HT-29 (cell line): ENCODE measurements at places on chromosomes 5 and 9. TPM values are rescaled to one million over a fixed set of nuclear protein-coding genes. Genes with fewer than 3 reads are reported as not detected.

MYORG gene
- 26.5 and 29.5 TPM in 2 replicates for total RNA-seq

TLX3 gene
- total RNA-seq, result not detected in 2 replicates

ARPC5L gene
- 66.9 and 76.1 TPM in 2 replicates for total RNA-seq

AFAP1L1 gene
- total RNA-seq, result 0.05 TPM in 1 of 2 replicates, not detected in the other

AJM1 gene
- 9.0 and 9.4 TPM in 2 replicates for total RNA-seq

INSL6 gene
- not detected in 2 replicates for total RNA-seq

CCL27 gene
- total RNA-seq, result not detected in 2 replicates

SLC36A2 gene
- not detected in 2 replicates for total RNA-seq

SLC6A3 gene
- total RNA-seq, result not detected in 2 replicates

EIF4E1B gene
- total RNA-seq, result not detected in 2 replicates

PRR7 gene
- 69.3 and 86.7 TPM in 2 replicates for total RNA-seq

BTNL9 gene
- 32.4 and 36.7 TPM in 2 replicates for total RNA-seq

GABRA6 gene
- total RNA-seq, result not detected in 2 replicates

TMEM215 gene
- total RNA-seq, result not detected in 2 replicates

NR4A3 gene
- total RNA-seq, result 0.13 TPM in 1 of 2 replicates, not detected in the other

GRCh38 chr5:59790776-59791475 lies 102.6 kb downstream of the PDE4D start:
- no peak for DNase-seq

DNA sequence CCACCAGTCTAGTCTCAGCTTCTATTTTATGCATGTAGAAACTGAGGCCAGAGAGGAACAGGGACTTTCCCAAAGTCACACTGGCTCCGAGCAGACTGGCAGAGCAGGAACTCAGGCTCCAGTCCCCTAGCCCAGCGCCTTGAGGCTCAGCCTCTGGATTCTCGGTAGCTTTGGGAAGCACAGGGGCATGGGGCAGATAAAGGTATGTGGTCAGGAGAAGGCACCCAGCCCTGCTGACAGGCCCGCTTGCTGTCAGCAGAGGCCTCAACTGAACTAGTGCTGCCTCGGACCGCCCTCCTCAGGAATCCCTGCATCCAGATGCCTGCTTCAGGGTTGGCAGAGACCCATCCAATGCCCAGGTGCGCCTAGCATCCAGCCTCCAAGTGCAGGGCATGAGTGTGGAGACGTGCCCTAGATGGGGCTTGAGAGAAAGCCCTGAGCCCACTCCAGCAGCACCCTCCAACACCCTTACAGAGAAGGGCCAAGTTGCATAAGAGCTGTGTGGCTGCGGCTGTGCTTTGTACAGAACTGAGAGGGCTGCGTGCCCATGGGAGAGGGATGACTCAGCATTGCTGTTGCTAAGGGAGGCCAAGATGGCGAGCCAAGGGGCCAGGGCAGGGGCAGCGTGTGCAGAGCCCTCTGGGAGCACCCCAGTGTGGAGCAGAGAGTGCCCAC lies 168.6 kb downstream of the MACROH2A1 start:
- DNase-seq, result no peak

DNA sequence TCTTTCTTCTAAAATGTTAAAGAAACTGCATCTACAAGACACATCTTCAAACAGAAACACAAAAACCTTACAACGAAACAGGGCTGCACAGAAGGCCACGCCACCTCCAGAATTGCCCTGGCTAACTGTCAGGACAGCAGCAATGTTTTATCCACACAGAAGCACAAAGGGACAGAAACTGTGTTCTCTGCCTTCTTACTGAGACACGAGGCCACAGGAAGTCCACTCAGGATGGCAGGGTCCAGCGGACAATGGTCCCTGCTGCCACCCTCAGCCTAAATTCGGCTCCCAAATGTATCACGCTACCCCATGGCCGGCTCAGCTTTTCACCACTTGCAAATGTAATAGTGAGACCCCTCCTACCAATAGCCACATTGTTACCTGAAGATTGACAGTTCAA lies 159.8 kb upstream of the PHYKPL start:
- DNase-seq, result no peak

- peak; percentile 53 for DNase-seq
Measured at GRCh38 chr5:121350181-121350930, 501.3 kb upstream of the FTMT start.

DNA sequence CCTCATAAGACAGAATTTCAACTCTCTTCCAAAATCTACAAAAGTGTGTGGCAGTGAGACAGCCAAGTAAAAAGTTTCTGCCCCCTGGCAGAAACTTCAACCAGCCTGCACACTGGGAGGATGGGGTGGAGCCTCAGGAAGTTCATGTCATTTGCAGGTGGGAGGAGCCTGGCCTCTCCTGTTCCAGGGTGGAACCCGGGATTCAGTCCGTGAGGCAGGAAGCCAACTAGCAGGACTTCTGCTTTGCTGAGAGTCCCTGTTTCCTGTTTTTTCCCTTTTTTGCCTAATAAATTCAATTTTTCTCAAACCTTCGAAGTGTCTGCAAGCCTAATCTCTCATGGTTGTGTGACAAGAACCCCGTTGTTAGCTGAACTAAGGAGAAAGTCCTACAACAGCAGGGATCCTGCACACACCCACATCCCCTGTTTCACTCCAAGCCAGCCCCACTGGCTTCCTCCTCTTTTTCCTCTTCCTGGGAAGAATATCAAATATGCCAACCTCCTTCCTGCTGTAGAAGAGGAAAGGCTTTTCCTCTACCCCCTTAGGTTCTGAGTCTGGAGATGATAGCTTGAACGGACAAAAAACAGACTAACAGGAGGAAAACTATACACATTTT lies 69.3 kb downstream of the ALDH7A1 start:
- peak; percentile 39 for DNase-seq

DNA sequence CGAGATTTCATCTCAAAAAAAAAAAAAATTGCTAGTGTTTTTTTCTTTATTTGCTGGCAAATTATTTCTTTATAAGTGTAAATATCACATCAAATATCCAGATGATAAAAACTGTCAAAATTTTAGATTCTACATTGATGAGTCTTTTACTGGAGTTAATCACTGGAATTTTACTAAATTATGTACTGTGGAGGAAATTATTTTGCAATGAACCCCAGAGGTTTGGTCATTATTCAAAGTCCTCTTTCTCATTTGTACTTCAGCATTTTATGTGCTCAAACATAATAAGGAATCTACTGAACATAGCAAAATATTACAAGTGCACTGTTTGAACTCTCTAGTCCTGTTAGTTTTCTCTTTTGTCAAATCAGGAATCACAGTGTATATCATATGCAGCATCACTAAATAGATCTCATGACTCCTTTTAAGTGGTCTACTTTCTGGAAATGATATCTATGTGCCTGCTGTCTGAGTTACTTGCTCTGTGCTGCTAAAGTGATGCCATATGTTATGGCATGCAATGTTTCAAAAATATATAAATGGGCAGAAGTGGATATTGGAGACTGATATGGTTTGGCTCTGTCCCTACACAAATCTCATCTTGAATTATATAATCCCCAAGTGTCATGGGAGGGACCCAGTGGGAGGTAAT lies 18.0 kb downstream of the OTULINL start:
- no peak for DNase-seq

- DNase-seq, result no peak
Measured at GRCh38 chr5:97840643-97841042, 657.6 kb upstream of the RIOK2 start.

GRCh38 chr9:121233906-121234831 lies 32.5 kb upstream of the RAB14 start:
- no peak for DNase-seq

- DNase-seq, result no peak
Measured at GRCh38 chr5:176173647-176174046, 64.6 kb upstream of the SIMC1 start.

DNA sequence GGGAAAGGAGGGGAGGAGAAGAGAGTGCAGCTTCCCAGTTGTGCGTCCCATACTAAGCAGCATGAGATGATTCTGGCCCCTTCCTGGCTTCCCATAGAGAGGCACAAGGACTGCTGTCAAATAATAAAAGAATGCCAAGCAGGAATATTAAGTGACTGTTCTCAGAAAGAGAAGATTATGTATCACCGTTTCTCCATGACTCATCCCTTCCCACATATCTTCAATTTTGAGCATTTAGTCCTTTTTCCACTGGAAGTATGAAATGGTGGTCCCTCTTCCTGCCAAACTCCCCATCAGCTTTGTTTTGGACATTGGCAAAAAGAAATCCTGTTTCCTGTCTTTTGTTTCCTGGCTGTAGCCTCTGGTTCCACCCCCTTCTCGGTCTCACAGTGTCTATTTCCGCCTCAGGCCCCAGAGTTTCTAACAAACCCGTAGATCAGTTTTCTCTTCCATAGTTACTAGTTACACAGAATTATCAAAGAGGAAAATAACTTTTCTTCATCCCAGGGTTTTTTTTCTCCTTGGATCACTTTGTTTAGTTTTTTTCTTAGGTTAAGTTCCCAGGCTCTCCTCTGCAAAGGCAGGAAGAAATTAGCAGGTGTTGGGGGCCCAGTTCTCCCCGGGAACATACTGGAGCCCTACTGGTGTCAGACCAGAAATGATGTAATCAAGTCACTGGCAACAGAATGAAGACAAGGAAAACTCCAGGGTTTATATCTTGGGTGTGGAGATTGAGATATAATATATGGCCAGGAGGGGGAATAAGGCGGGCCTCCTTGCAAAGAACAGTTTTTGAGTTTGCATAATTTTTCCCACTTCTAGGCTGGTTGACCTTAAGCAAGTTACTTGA lies 26.4 kb upstream of the ARHGAP26 start:
- no peak for DNase-seq

DNA sequence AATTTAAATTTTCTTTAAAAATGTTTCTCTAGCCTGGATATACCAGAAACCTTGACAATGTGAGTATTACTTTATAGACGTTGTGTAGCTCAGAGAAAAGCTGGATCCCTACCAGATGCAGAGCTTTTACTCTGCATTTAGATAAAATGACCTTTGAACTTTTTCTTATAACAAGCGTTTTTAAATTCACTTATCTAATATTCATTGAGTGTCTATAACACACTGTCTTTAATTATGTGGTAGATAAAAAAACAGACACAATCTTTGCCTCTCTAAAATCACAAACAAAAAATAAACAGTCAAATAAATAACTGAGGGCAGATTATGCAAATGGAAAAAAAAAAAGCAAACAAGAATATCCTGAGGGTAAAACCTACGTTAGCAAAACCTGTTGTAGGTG lies 773.6 kb downstream of the CDH12 start:
- DNase-seq, result no peak

DNA sequence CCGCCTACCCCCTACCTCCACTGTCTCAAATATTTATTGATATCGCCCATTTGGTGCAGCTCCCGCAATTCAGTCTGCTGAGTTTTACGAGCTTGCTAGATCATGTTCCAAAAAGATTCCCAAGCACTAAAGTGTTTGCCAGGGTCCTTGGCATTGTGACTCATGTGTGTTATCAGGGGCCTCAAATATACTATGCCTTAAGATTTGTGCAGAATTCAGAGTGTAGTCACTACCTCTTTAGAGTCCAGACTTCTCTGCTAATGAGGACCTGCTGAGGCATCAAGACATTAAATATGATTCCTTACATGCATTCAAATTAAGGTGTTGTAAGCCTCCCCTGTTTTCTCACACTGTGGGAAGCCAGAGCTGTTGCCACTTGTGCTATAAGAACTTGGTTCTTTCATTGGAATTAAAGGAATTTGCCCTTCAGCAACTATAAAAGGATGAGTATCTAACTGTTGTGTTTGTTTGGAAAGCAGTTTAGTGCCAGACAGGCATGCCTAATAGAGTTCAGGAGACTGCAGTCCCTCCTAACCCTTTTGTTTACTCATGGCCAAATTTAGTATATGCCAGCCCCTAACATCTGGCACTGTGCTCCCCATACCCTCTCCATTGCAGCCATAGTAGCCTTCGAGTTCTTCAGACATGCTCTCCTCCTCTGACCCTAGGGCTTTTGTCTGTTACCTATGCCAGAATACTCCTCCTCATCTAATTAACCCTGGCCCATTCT lies 316.4 kb downstream of the NR3C1 start:
- DNase-seq, result peak; percentile 16

- DNase-seq, result peak; percentile 37
Measured at GRCh38 chr5:176609724-176610434, at the start of gene GPRIN1. Gene GPRIN1, minus strand, starts transcription at chr5:176610156. Its CDS starts 10,322 bp downstream, at chr5:176599834.

GRCh38 chr5:35129921-35130485 lies 82.3 kb upstream of the AGXT2 start:
- peak; percentile 95 for DNase-seq

DNA sequence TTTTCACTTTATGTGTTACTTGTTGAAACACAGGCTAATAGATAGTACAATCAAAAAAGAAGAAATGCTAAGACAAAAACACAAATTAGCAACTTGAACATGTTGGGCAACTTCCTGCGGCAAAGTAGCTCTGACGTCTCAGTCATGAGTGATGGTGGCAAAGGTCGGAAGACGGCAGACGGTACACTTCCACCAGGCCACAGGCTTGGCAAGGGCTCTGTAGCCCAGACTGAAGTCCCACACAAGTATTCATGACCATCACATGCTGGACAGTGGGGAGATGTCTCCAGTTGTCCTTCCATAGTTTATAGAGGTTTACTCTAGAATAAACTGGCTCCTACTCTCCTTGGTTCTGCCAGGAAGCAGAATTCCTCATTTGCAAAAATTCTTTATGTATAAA lies 831.3 kb downstream of the MTRR start:
- no peak for DNase-seq

DNA sequence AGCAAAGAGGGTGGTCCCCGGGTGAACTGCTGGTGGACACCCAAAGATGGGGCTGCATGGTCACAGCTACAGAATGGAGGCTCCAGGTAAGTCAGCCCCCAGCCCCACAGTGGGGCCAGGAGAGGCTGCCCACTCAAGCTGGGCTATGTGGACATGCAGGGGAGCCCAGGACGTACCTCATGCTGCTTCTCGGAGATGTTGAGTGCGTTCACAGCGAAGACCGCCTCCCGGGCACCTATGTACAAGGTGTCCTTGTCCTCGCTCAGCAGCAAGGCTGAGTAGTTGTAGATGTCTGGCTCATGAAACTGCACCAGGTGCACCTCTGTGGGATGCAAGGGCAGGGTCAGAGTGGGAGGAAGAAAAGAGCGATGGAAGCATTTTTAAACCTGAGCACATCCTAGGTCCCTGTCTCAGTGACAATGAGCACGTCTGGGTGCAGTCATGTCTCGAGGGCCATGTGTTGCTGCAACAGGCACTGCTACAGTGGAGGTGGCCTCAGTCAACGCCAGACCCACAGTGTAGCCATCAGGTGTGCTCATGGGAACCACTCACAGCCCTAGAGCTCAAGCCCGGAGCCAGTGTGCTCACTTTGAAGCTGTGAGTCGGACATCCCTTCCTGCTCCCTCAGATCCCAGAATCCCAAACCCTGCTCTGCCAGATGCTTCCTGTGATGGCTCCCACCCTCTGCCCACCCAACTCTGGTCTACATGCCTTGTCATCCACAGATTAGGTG lies 84.6 kb downstream of the SECISBP2 start:
- DNase-seq, result no peak

DNA sequence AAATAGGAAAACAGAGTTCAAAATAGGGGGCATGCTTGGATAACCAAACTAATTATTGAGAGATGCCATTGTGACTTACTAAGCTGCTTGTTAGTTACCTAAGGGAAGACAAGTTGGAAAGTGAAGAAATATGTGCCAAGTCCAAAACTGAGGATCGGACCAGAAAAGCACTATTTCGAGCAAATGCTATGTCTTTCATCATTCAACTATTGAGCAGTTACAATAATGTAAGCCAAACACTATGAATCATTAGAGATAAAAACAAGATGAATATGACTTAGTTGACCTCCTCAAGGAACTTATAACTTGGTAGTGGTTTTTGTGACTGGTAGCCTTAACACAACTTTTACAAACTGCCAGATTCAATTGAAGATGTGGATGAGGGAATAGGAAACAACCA lies 240.6 kb upstream of the MPDZ start:
- DNase-seq, result no peak
